Motor neuron (in vitro differentiated cells): ENCODE measurements at places on chromosomes 6 and 20. TPM values are rescaled to one million over a fixed set of nuclear protein-coding genes. Genes with fewer than 3 reads are reported as not detected.

HLA-DPA1 gene
- 5.8 and 6.9 TPM in 2 replicates for total RNA-seq

COL20A1 gene
- total RNA-seq, result 0.32 and 0.56 TPM in 2 replicates

AVP gene
- not detected in 2 replicates for total RNA-seq

FAM184A gene
- 13.8 and 19.7 TPM in 2 replicates for total RNA-seq
